NCI-H226 (cell line): ENCODE measurements at places on chromosomes 11 and 22.

DNA sequence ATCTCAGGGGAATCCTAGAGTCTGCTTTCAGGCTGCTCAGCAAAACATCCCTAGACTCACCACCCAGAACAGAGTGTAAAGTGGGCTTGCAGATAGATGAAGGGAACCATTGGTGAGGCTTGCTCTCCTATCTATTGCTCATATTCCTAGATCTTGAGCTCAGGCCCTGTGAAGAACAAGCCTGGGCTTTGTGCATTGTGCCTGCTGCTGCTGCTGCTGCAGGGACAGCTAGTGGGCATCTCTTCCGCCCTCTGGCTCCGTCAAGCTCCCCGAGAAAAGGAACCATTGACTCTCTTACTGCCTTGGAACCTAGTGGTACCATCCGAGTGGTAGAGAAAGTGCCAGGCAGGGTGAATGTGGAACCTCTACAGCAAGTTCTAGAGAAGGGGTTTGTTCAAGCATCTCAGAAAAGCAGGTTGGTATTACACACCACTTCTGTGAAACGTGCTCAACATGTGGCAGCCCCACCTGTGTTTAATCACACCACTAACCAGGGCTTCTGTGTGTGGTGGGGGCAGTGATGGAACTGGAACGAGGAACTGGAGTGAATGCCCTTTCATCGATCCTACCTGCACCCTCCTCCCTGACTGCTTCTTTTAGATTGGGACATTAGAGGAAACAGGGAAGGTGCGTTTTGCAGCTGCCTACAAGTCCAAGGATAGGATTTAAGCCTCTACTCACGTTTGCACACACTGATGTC is 4.4 kb downstream of the BACE1-AS start:
- no peak for DNase-seq

- DNase-seq = no peak
These were observed at the start of gene TRPC6 for GRCh38 chr11:101583251-101584128. Gene TRPC6 (minus strand): TSS chr11:101584007. CDS start chr11:101583503, 504 bp downstream.

DNA sequence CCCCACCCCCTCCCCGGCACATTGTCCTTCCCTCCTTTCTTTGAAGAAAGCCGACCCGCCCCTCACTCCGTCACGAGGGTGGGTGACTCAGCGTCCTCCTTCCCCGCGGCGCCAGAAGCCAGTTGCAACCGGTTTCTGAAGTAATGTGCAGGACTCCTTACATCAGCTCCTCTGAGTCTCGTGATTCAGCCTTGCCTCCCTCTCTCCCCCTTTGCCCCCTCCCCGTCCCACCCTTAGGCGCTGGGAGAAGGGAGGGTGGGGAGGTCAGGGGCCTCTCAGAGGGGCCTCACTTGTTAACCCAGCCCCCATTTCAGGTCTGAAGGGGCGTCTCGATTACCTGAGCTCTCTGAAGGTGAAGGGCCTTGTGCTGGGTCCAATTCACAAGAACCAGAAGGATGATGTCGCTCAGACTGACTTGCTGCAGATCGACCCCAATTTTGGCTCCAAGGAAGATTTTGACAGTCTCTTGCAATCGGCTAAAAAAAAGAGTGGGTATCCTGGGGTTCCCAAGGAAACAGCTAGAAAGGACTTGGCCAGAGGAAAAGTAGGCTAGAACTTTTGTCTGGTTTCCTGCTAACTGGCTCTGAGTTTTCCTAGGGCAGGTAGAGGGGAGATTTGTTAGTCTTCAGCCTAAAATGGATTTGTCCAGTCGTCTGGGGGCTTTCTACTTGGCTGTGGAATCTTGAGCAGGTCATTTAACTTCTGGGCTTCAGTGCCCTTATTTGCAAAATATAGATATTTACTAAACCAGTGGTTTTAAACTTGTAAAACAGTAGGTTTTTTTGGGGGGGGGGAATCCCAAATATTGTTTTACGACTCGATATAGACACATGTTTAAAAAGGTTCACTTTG is 1.1 kb downstream of the SLC3A2 start:
- peak; percentile 95 for DNase-seq

DNA sequence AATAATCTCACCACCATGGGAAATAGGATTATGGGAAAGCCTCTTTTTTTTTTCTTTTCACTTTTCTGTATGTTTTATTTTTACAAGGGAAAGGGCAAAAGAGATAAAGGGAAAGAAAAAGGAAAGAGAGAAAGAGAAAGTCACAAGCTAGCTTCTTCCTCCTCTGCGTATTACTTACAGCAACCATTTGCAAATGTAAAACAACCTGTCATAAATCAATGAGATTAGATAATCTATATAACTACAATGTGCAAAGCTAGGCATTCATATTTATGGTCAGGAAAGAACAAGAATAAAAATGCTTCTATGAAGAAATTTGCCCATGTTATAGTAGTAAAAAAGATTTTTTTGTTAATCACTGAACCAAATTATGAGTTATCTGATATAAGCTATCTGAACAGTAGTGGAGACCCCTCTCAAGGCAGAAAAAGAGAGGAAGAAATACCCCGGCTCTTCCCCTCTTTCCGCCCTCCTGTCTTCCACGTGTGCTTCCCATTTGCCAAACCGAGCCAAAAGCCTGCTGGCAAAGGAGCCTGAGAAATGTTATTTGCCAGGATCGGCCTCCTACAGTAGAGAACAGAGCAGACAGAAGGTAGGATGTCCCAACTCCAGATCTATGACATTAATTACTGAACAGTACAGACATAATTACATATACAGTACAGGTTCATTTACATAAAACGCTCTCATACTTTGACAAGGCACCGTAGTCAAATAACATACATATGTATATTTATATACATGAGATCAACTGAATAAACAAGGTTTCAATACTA is 50.2 kb downstream of the ARHGAP32 start:
- no peak for DNase-seq

GRCh38 chr22:22753526-22754267 is 109.3 kb downstream of the GGTLC2 start:
- DNase-seq = no peak

DNA sequence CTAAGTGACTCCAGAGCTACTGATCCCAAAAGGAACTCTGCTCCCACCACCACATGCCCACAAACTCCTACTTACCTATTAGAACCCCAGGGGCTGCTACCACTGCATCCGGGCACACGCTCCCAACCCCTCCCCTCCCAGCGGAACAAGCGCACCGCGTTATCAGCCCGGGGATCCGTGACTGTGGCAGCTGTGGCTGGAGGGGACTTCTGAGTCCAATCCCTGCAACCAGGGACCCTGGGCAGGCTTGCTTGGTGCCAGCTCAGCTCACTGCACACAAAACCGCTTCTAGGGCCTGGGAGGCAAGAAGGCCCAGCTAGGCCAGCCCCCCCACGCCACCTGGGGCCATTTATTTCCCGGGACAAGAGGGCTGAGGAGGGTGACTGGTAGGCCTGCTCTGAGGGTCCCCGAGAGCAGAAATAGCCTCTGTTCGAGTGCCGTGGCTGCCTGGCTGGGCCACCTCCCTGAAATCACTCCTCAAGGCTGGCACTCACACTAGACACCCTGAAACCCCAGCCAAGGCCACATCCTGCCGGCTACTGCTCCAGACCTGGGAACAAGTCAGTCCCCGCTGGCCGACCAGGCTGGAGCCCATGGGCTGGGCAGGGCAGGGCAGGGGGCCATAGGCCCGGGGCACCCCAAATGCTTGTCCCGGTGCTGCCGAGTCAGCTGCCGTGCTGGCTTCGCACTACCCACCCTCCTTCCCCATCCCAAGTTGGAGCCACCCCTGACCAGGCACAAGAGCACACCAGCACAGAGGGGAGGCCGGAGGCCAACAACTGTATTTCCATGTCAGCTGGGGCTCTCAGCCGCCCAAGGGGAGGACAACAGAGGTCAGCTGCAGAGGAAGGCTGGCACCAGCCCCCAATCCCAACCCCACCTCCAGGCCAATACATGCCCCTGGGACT is 1.9 kb upstream of the IFITM10 start:
- no peak for DNase-seq

GRCh38 chr22:24867323-24868022 is 61.5 kb downstream of the SGSM1 start:
- DNase-seq = no peak

- DNase-seq = peak; percentile 12
These were observed 121.9 kb upstream of the OR9Q1 start for GRCh38 chr11:57901756-57902155.

- DNase-seq = no peak
These were observed 115.6 kb downstream of the SLC1A2 start for GRCh38 chr11:35303596-35304385.

DNA sequence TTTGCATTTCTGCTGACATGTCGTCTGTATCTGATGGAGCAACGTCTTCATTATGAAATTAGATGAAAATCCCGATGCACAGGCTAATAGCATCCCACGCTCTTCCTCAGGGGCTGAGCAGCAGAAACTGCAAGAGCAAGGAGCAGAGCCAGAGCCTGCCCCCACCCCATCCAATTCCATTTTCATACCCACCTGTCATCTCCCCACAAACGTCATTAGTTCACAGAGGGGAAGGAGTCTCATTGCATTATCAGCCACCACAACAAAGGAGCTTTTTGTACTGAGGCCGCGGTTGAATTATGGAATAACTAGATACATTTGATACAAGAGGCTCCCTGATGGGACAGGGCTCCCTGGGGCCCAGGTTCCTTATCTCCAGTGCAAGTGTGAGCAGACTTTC is 515.0 kb downstream of the NTM start:
- no peak for DNase-seq

GRCh38 chr11:2587132-2587930 is 112.5 kb downstream of the KCNQ1OT1 start:
- DNase-seq = no peak

DNA sequence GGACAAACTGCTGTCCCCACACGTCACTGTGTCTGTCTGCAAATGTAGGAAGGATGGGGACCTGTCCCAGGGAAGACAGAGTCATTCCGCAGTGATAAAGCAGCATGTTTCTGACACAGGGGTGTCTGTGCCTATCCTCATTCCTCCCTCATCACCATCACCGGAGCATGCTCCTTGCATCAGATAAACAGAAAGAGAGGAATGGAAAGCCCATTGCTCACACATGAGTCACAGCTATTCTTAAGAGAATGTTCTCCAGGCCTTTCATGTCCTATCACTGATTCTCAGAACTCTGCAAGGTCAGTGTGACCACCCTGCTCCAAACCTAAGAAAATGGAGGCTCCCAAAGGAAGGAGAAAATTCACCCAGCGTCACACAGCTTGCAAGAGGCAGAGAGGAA is 38.9 kb downstream of the ZNF195 start:
- DNase-seq = peak; percentile 72

GRCh38 chr22:47295226-47295901 is 532.9 kb downstream of the TBC1D22A start:
- no peak for DNase-seq

GRCh38 chr11:126359431-126360048 is 4.1 kb downstream of the ST3GAL4 start:
- no peak for DNase-seq

DNA sequence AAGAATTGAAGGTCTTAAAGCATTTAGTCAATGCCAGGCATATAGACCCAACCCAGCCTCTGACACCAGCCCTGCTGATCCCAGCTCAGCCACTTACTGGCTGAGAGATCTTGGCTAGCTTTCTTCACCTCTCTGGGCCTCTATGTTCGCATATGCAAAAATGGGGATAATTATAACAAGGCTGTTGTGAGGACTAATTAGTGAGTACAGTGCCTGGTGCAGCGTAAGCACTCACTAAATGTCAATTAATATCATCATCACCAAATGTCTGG is 10.5 kb downstream of the CHST1 start:
- DNase-seq = no peak

DNA sequence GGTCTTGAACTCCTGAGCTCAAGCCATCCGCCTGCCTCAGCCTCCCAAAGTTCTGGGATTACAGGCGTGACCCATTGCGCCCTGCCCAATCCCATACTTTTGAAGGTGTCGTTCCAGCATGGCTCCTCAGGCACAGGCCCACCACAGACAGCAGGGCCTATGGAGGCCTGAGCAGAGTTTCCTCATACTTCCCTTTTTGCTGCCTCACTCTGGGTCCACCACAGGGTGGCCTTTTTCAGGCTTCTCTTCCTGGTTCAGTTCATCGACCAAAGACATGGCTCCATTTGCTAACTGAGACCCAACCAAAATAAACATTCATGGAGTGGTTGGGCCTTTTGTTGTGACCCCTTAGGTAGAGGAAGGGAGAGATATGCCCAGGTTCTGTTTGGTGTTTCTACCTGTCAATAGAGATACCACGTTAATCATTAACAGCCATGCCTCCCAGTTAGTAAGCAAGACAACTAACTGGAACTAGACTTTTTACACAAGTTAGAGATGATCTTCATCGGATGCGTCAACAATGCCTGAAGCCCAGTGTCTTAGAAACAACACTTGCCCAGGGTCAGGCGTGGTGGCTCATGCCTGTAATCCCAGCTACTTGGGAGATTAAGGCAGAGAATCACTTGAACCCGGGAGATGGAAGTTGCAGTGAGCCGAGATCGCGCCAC is 35.1 kb downstream of the TRIOBP start:
- DNase-seq = no peak

- no peak for DNase-seq
These were observed 17.2 kb downstream of the SCGB1A1 start for GRCh38 chr11:62435846-62436660.

DNA sequence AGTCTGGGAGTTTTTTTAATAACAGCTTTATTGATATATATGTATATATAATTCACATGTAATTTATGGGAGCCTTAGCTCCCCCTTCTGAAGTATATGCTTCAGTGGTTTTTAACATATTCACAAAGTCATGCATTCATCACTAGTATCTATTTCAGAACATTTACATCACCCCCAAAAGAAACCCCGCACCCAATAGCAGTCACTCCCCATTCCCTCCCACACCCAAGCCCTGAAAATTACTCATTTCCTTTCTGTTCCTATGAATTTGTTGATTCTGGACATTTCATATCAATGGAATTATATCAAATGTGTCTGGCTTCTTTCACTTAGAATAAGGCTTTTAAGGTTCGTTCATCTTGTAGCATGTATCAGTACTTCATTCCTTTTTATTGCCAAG is 35.6 kb upstream of the SYT7 start:
- peak; percentile 62 for DNase-seq

GRCh38 chr11:88352139-88352538 is 14.6 kb upstream of the CTSC start:
- no peak for DNase-seq

DNA sequence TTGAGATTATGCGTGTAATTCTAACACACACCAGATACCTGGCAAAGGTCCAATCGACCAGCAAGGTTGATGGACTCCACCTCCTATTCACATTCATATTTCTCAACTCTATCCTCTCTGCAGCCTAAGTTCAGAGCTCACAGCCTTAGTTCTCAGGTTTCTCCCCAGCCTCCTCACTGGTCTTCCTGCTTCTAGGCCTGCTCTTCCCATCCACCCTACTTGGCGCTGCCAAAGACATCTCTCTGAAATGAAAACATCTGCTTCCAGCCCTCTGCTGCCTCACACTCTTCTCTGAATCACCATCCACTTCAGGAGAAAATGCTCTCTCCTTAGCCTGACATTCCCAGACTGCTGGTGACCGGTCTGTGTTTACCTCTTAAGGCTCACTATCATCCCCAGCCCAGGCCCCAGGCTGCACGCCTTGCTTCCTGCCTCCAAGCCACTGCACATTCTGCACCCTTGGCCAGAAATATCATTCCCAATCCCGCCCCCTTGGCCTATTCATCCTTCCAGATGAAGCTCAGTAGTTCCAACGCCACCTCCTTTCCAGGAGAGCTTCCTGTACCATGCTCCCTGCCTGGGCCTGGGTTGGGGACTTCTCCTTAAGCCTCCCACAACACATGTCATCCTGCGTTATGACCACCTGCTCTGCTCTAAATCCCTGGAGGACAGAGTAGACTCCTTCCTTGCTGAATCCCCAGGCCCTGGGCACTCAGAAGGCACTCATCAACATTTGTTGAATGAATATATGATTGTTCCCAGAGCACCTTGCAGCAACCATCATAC is 3.5 kb downstream of the ARRB1 start:
- peak; percentile 81 for DNase-seq

- DNase-seq = peak; percentile 61
These were observed 17.3 kb upstream of the SLC29A2 start for GRCh38 chr11:66388780-66389386.

- no peak for DNase-seq
These were observed 1048.4 kb downstream of the BRD1 start for GRCh38 chr22:48779211-48779643.
